Left renal pelvis (tissue), 4 donors: ENCODE measurements at places on chromosomes 6 and 20. TPM values are rescaled to one million over a fixed set of nuclear protein-coding genes. Genes with fewer than 3 reads are reported as not detected.

The RNF5 gene
- 103 TPM for polyA plus RNA-seq

The GATA5 gene
- polyA plus RNA-seq: 7.7 TPM

DNA sequence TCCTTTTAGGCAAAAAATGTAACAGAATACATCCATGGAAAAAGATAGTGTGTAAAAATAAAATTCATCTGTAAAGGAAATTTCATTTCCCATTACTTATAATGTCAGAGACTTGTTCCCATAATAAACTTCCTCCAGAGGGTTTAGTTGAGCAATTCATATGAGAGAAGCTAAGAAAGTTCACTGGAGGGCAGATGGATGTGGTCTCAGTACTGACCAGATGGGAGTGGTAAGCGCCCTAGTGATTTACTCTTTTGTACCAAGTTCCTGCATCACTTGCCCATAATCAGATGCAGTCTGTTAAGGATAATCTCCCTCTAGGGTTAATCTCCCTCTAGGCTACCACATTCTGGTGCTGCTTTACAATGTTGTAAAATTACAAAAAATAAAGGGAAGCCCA is 61.7 kb downstream of the ESF1 start:
- DNase-seq: no peak

DNA sequence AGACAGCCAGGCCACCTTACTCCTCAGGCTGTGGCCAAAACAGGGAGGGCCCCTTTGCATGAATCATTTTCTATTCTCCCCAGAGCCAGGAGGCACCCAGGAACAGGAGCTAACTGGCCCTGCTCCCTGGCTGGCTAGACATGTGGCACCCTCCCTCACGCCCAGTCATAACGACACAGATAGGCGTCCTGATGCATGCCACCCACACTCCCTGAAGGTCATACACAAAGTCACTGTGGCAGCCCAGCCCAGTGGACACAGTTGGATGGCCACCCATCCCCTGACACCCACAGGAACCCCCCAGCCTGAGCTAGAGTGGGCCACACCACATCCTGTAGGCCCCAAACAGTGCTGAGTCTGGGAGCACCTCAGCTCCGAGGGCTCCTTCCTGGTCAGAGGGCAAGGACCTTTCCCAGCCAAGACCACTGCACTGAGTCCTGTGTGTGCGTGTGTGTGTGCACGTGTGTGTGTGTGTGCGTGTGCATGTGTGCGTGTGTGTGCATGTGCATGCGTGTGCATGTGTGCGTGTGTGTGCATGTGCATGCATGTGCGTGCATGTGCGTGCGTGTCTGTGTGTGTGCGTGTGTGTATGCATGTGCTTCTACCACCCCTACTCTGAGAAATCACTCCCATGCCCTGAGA is 21.6 kb downstream of the TFEB start:
- no peak for DNase-seq

DNA sequence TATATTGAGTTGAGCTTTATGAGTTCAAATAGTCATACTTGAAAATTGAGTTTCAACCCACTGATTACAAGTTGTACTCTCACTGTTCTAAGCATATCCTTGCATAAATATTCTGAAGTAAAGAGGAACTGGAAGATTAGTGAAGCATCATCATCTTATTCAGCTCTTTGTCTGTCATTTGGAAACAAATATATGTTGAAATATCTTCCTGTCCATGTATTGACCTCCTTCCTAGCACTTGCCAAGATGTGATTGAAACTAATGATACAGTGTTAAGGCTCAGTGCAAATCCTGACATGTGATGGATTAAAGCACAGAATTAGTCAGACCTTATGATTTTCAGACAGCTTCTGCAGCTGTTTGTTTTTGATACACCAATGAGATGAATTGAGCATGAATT is 434.3 kb downstream of the TBC1D32 start:
- no peak for DNase-seq

DNA sequence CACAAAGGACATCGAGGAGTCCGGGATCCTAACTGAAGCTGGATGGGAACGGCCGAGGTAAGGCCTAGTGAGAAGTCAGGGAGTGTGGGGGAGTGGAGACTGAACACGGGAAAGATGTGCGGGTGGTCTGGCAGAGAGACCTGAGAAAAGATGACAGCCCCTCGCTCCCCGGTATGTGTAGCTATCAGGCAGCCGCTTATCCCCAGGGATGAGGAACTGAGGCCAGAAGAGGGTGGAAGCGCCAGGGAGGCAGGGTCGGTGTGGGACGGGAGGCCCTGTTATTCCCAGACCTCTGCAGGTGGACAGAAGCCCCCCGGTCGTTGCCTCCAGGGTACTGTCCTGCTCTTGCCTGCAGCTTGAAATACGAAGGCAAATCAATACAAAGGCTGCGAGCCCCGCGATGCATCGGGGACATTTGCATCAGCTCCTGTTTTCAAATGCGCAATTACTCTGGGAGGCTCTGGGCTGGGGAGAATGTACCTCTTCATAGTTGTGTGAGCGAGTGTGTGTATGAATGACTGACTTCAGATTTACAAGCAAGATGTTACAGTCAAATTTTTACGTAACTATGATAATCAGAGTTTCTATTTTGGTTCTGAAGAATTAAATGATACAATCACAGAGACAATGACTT is 221.3 kb downstream of the QKI start:
- no peak for DNase-seq

DNA sequence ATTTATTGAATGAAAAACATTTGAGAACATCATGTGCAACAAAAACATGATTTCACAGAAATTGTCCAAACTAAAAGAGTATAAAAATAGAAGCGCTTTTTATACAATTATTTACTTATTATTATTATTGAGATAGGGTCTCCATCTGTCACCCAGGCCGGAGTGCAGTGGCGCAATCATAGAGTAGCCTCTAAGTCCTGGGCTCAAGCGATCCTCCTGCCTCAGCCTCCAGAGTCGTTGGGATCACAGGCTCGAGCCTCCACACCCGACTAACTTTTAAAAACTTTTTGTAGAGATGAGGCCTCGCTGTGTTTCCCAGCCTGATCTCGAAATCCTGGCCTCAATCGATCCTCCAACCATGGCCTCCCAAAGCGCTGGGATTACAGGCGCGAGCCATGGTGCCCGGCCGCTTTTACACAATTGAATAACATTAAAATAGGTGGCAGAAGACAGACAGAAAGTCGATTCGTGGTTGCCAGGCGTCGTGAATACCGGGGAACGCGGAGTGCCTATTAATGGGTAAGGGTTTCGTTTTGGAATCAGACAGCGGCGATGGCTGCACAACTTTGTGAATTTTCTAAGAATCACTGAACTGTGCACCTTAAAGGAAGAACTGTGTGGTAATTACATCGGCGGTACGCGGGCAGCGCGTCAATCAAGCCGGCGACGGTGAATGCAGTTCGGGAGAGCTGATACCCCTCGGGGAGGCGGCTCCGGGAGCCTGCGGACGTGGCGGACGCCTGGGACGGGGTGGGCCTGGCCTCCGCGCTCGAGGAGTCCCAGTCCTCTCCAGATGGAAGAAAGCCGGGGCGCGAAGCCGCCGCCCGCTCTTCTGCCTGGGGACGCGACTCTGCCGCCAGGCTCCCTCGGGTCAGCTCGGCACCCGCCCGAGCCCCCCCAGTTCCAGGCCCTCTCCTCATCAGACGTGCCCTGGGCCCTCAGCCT is 807 bp downstream of the TBC1D20 start:
- DNase-seq: no peak

GRCh38 chr6:39841291-39841690 is 49.1 kb downstream of the DAAM2 start:
- no peak for DNase-seq
